Mesothelial cell of epicardium (in vitro differentiated cells): ENCODE measurements at places on chromosomes 7 and 10.
A peak's percentile ranks its signal among the peaks of the same experiment; 100 is the strongest.

- H3K4me3 ChIP-seq = no peak overlapping the region
- H3K36me3 ChIP-seq = no peaks in the 10 kb centered on the region
- H3K27me3 ChIP-seq = no peaks in the 10 kb centered on the region
- H3K4me1 ChIP-seq = peaks cover 47% of the 10 kb centered on the region
These were observed 284.9 kb downstream of the FGFR2 start for GRCh38 chr10:121313119-121313875.

GRCh38 chr7:150585199-150585598 lies 18.0 kb downstream of the GIMAP4 start:
- H3K4me3 ChIP-seq = no peak overlapping the region
- H3K27me3 ChIP-seq = no peaks in the 10 kb centered on the region
- DNase-seq = no peak
- H3K4me1 ChIP-seq = no peaks in the 10 kb centered on the region

- H3K27me3 ChIP-seq = no peaks in the 10 kb centered on the region
- peaks cover 7% of the 10 kb centered on the region for H3K36me3 ChIP-seq
- peaks cover 13% of the 10 kb centered on the region for H3K4me1 ChIP-seq
- H3K4me3 ChIP-seq = no peak overlapping the region
- H3K27ac ChIP-seq = peak overlapping the region; percentile 26
These were observed 437.5 kb upstream of the MBL2 start for GRCh38 chr10:53209944-53210611.

DNA sequence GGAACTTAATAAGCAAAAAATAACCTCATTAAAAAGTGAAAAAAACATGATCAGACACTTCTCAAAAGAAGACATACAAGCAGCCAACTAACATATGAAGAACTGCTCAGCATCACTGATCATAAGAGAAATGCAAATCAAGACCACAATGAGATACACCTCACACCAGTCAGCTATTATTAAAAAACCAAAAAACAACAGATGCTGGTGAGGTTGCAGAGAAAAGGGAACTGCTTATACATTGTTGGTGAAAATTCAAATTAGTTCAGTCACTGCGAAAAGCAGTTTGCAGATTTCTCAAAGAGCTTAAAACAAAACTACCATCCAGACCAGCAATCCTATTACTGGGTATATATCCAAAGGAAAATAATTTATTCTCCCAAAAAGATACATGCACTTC lies 513.3 kb downstream of the MDFIC start:
- no peaks in the 10 kb centered on the region for H3K27me3 ChIP-seq
- no peaks in the 10 kb centered on the region for H3K36me3 ChIP-seq
- H3K4me1 ChIP-seq = no peaks in the 10 kb centered on the region
- no peak for DNase-seq
- H3K27ac ChIP-seq = no peak overlapping the region
- H3K4me3 ChIP-seq = no peak overlapping the region

- no peaks in the 10 kb centered on the region for H3K4me1 ChIP-seq
- H3K4me3 ChIP-seq = no peak overlapping the region
- peaks cover 28% of the 10 kb centered on the region for H3K27me3 ChIP-seq
These were observed 61.4 kb upstream of the NME8 start for GRCh38 chr7:37786741-37787569.

DNA sequence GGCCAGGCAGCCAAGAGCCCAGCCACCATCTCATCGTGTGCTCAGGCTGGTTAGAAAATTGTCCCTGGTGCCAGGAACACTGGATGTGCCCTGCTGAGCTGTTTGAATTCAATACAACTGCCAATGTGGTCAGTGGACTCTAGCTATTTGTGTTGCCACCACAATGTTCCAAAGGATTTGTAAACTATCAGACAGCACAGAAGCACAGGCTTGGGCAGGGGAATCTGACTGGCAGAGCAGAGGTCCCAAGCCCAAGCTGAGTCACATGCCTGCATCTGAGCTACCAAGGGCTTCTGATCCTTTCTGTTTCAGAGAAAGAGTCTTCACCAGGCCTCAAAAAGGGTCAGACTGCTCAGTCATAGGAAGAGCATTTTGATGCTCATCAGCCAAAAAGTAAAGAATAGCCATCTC lies 232.1 kb upstream of the SEMA3C start:
- no peak for DNase-seq
- peaks cover 9% of the 10 kb centered on the region for H3K36me3 ChIP-seq
- peak overlapping the region; percentile 83 for H3K27ac ChIP-seq
- no peak overlapping the region for H3K4me3 ChIP-seq
- H3K27me3 ChIP-seq = no peaks in the 10 kb centered on the region
- peaks cover 41% of the 10 kb centered on the region for H3K4me1 ChIP-seq

DNA sequence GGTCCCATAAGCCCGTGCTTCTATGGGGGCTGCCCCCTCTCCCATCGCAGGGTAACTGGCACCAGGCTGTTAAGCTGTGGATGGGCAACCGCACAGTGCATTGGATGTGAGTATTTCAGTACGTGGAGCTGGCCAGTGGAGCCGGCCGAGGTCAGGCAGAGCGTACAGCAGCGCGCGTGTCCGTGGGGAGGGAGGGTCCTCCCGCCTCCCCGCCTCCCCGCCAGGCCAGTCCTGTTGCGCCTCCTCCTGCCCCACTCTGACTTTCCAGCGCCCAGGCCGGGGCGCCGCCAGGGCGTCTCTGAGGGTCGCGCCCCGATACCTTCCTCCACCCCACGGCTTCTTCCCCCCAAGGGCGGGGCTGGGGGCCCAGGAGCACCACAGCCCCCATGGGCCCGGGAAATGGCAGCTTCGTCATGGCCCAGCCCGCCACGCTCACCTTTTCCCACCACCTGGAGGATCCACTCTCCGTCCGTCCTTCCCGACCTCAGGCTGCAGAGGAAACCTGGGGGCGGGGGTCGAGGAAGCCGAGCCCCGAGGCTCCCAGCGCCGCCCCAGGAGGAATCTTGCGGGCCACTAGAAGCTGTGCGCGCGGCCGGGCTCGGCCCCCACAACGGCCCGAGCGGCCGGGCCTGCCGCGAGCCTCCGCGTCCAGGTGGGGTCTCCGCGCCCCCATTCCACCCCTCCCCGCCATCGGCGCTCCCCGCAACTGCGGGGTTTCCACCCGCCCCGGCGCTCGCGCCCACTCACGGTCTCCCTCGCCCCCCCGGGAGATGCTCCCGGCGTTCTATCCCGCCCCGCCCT lies 831 bp upstream of the PFKP start:
- H3K4me3 ChIP-seq = peak overlapping the region; percentile 63
- H3K4me1 ChIP-seq = peaks cover 14% of the 10 kb centered on the region
- H3K27ac ChIP-seq = no peak overlapping the region
- peaks cover 28% of the 10 kb centered on the region for H3K27me3 ChIP-seq
- peaks cover 3% of the 10 kb centered on the region for H3K36me3 ChIP-seq

DNA sequence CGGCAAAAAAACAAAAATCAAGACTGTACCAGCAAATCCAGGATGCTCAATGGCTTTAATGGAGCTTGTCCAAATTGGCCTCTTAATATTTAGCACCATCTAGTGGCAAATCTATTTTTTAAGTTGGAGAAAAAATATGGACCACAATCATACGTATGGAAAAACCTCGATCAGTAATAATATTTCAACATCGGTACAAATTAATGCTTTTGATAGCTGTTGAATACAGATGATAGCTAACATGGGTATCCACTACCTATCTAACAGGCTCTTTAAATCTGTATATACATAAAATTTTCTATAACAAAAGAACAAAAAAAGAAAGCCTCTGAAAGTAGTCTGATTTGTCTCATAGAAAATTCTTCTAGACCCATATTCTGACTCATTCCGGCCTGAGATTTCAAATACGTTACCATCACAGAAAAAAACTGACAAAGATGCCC lies 29.2 kb downstream of the COA1 start:
- H3K27ac ChIP-seq = no peak overlapping the region
- no peaks in the 10 kb centered on the region for H3K4me1 ChIP-seq
- no peak overlapping the region for H3K4me3 ChIP-seq
- peaks cover 21% of the 10 kb centered on the region for H3K36me3 ChIP-seq
- H3K27me3 ChIP-seq = no peaks in the 10 kb centered on the region

- peaks cover 9% of the 10 kb centered on the region for H3K4me1 ChIP-seq
- no peak for DNase-seq
These were observed 119.3 kb upstream of the TCERG1L start for GRCh38 chr10:131430716-131431412.

DNA sequence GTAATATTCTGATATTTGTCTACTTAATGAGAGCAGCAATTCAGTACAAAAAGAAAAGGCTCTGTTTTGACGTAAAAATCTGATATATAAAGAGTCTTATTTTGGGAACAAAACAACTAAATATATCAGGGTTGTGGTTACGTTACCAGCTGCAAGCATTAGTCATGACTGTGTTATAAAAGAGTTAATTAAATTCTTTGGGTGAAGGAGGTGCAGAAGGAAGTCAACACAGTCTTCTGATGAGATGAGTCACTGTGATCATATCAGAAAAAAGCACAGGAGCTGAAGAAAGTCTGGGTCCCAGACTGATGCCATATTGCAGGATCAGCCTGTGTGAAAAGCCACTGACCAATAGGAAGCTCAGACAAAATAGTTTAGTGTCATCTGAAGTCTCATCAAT lies 234.3 kb upstream of the TEX47 start:
- H3K4me1 ChIP-seq = no peaks in the 10 kb centered on the region
- no peak overlapping the region for H3K4me3 ChIP-seq
- no peak overlapping the region for H3K27ac ChIP-seq
- no peak for DNase-seq
- no peaks in the 10 kb centered on the region for H3K36me3 ChIP-seq

DNA sequence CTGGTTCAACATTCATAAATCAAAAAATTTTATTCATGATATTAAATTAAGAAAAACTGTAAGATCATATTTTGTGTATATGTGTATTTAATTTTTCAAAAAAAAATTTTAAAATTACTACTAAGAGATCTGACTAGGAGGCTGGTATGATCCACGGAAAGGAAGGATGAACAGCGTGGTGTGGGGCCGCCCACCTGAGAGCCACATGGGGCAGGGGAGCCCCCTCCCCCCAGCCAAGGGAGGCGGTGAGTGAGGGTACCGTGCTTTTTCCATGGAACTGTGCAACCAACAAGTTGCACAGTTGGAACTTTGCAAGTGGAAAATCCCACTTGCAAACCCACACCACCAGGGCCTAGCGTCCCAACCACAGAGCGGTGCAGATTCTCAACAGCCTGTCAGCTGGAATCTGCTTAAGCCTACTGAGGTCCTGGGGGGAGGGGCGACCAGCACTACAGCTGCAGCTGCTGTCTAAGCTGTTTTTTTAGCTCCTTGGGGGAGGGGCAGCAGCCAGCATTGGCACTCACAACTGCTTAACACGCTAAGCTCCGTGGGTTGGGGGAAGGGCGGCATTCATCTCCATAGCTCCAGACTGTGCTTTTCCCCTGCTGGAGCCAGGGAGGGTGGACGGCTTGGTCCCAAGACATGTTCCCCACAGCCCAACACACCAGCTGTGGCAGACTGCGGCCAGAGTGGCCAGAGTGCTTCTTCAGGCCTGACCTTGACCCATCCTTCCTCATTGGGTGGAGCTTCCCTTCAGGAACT lies 94.2 kb upstream of the IGFBP3 start:
- no peaks in the 10 kb centered on the region for H3K36me3 ChIP-seq
- H3K27ac ChIP-seq = no peak overlapping the region
- no peaks in the 10 kb centered on the region for H3K27me3 ChIP-seq
- no peak overlapping the region for H3K4me3 ChIP-seq
- peaks cover 15% of the 10 kb centered on the region for H3K4me1 ChIP-seq
- no peak for DNase-seq

DNA sequence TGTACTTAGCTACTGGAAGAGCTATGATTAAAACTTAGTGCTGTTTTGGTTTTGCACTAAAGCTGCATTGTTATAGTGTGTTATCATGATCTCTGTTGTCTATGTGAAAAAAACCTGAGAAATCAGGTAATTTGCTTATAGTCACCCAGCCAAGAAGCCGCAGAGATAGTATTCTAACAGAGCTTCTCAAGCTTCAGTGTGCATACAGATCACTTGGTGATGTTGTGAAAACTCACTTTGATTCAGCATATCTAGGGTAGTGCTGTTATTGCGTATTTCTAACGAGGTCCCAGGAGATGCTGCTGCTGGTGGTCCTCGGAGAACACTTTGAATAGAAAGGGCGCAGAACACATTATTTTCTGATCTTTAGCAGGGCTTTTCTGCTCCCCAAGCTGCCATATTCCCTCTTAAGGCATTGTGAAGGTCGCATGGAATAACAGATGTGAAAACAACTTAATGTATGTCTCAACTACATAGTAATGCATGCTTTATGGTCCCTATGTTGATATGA lies 68.4 kb upstream of the PDCD4 start:
- H3K4me3 ChIP-seq = no peak overlapping the region
- H3K27ac ChIP-seq = peak overlapping the region; percentile 76
- no peaks in the 10 kb centered on the region for H3K27me3 ChIP-seq
- H3K4me1 ChIP-seq = peaks cover 25% of the 10 kb centered on the region
- no peak for DNase-seq

GRCh38 chr7:108421720-108422331 lies 34.4 kb downstream of the NRCAM start:
- DNase-seq = no peak
- no peak overlapping the region for H3K27ac ChIP-seq
- peaks cover 3% of the 10 kb centered on the region for H3K27me3 ChIP-seq
- no peak overlapping the region for H3K4me3 ChIP-seq

- peaks cover 2% of the 10 kb centered on the region for H3K4me1 ChIP-seq
- H3K27me3 ChIP-seq = peaks cover 37% of the 10 kb centered on the region
- H3K36me3 ChIP-seq = no peaks in the 10 kb centered on the region
- H3K4me3 ChIP-seq = no peak overlapping the region
- H3K27ac ChIP-seq = no peak overlapping the region
These were observed 4.9 kb downstream of the OPN4 start for GRCh38 chr10:86659161-86659691.

- peak overlapping the region; percentile 47 for H3K27ac ChIP-seq
- no peak overlapping the region for H3K4me3 ChIP-seq
- H3K4me1 ChIP-seq = peaks cover 51% of the 10 kb centered on the region
- peaks cover 9% of the 10 kb centered on the region for H3K27me3 ChIP-seq
- DNase-seq = no peak
- no peaks in the 10 kb centered on the region for H3K36me3 ChIP-seq
These were observed 7.9 kb downstream of the CPED1 start for GRCh38 chr7:120996333-120996987.

DNA sequence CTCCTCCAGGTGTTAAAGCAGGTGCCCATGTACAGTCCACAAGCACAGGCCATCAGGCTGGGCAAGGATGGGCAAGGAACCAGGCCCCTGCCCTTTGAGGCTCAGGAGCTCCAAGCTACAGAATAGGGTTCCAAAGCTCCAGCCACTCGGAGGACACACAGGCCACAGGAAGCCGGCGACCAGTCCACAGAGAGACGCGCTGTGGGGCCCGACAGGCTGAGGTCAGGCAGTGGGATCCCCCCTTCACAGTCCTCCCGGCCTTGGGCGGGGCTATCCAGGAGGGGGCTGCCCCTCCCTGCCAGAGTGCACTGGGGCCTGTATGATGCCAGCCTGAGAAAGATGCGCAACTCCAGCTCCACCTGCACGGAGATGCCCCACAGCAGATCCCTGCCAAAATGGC lies 34.0 kb downstream of the MAD1L1 start:
- H3K27me3 ChIP-seq = no peaks in the 10 kb centered on the region
- DNase-seq = no peak
- no peak overlapping the region for H3K27ac ChIP-seq
- H3K4me3 ChIP-seq = no peak overlapping the region

DNA sequence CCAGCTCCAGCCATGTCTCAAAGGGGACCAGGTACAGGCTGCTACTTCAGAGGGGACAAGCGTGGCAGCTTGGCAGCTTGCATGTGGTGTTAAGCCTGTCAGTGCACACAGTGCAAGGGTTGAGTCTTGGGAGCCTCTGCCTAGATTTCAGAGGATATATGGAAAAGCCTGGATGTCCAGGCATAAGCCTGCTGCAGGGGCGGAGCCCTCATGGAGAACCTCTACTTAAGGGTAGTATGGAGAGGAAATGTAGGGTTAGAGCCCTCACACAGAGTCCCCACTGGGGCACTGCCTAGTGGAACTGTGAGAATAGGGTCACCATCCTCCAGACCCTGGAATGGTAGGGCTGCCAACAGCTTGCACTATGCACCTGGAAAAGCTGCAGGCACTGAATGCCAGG lies 7.7 kb upstream of the NT5C3A start:
- no peak for DNase-seq
- no peak overlapping the region for H3K4me3 ChIP-seq
- H3K27me3 ChIP-seq = peaks cover 7% of the 10 kb centered on the region
- H3K36me3 ChIP-seq = peaks cover 11% of the 10 kb centered on the region
- no peak overlapping the region for H3K27ac ChIP-seq
